ENCODE measurements at places on chromosomes 12 and 14.

- DNase-seq = no peak
Observed at GRCh38 chr14:38710881-38711280, 392.2 kb downstream of the SEC23A start.

- DNase-seq = no peak
Observed at GRCh38 chr12:12202747-12203146, 64.1 kb downstream of the LRP6 start.

GRCh38 chr12:112686373-112686772 is 105.2 kb upstream of the RPH3A start:
- peak; percentile 78 for DNase-seq

DNA sequence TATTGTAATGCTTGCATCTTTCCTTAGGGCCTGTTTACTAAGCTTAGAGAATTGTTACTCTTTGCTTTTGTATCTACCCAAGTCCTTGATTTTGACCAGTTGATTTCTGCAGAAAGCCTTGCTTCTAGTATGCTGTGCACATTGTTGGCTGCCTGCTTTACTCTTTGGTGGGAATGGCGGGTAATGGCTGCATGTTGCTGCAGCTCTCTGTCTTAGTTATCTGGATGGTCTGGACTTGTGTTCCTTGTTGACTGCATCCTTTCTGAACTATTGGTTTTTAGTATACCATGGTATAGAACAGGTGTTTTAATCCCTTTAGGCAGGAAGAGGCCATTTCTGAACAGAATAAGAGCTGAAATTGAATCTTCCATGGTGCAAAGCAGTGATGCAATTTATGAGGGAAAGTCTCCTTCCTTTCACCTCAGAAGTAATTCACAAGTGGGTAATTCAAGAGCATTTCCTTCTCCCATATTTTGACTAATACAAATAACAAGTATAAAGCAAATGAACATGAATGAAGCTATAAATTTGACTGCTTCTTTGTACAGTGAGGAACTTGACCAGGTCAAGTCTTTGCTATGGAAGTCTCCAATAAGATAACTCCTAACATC is 466.4 kb downstream of the NPAS3 start:
- DNase-seq = no peak

- DNase-seq = no peak
Observed at GRCh38 chr12:51005671-51006070, 20.5 kb downstream of the SLC11A2 start.
